Common myeloid progenitor, CD34-positive (primary cell): ENCODE measurements at places on chromosomes 3 and 15.

DNA sequence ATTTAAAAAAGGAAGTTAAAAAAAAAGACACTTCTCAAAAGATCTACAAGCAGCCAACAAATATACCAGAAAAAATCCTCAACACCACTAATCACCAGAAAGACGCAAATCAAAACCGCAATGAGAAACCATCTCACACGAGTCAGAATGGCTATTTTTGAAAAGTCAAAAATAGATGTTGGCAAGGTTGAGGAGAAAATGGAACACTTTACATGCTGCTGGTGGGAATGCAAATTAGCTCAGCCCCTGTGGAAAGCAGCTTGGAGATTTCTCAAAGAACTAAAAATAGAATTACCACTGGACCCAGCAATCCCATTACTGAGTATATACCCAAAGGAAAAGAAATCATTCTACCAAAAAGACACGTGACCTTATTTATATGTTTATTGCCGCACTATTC, 574.7 kb upstream of the ADAMTS9 start:
- no peak for DNase-seq

DNA sequence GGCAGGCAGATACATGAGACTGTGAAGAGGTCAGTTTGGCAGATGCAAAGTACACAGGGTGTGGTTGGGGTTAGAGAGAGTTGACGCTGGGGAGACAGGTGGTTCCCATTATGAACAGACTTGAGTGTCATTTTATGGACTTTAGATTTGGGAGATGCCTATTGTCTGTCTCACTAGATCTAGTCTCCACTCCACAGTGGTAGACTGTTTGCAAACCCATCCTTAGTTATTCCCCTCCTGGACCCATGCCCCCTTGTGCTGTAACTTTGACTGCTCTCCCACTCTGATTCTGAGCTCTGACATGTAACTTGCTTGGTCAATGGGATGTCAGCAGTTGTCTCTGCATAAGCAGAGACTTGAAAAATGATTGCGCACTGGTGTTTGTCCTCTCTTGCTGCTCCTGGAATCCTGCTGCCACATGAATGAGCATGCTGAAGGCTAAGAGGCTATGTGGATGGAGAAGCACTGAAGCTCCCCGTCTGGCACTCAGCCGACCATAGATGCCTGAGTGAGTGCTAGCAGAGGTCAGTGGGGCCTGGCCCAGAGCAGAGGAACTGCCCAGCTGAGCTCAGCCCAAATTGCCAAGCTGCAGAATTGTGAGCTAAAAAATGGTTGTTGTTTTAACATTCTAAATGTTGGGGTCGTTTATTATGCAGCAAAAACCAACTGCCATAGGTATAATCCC, 88.2 kb downstream of the FAM43A start:
- no peak for DNase-seq

- DNase-seq: no peak
These were observed 9.2 kb downstream of the PLEKHO2 start for GRCh38 chr15:64850778-64851502.

DNA sequence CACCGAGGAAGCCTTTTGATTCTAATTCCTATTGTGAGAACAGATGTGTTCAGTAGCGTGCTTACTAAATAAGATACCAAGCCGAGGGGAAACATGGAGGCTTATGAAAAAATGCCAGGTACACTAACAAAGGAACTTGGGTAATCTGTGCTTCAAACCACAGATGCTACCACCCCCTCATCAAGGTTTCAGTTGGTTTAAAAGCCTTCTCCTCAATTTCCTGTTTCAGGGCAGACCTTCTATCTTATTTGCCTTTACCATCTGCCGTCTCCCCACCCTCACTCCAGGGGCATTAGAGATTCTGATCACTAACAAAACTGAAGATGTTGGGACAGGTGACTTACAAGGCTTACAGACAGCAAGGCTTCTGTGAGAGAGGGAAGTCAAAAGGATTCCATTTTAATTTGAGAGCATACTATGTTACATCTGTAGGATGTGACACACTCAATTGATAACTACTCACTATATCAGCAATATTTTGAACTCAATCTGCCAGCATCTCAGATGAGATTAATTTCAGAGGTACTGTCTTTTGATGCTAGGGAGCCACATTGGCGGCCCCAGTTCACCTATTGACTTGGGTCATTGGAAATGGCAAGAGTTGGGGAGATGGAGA, 60.6 kb upstream of the PLCL2 start:
- DNase-seq: peak; percentile 32

- DNase-seq: peak; percentile 2
These were observed 580.0 kb downstream of the ZNF385D start for GRCh38 chr3:21170964-21171363.

GRCh38 chr3:116265976-116266584, 179.2 kb downstream of the LSAMP start:
- DNase-seq: no peak

DNA sequence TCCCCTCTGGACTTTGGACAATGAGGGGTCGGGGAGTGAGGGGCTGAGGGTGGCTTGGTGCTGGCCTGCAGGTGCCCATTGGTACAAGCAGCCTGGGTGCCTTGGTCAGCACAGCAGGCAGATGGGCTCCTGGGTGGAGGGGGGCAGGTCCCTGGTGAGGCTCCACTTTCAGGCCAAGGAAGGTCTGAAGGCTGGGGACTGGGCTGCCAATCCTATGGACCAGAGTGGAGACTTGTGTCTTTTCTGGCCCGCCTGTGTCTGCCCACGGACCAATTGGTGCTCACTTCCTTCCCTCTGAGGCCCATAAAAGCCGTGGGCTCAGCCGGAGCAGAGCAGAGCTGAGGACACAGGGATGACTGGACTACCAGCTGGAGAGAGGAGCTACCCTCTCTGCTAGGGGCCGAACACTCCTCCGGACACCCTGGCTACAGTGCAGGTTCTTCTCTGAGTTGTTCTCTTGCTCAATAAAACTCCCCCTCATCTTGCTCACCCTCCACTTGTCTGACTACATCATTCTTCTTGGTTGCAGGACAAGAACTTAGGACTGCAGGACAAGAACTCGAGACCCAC, 31.9 kb upstream of the IREB2 start:
- DNase-seq: no peak

- peak; percentile 72 for DNase-seq
These were observed 102.2 kb downstream of the DGKG start for GRCh38 chr3:186259612-186260383.

- no peak for DNase-seq
These were observed 7.3 kb upstream of the ZNF592 start for GRCh38 chr15:84741121-84741520.

DNA sequence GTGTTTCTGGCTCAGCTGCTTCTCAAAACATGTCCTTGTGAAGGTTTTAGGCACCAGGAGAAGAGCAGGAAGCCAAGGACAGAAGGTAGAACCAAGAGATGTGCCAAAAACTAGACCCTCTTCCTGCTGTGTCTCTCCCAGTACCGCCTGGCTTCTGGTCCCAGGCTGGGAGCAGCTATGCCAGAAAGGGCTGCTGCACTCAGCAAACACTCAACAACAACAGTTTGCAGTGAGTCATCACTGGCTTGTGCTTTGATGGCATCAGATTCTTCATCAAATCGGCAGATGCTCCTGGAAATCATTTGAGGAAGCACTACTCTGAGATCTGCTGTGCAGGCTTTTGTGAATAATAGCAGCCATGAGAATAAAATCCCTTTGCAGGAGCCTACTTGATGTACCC, 63.2 kb downstream of the DGKG start:
- DNase-seq: no peak

DNA sequence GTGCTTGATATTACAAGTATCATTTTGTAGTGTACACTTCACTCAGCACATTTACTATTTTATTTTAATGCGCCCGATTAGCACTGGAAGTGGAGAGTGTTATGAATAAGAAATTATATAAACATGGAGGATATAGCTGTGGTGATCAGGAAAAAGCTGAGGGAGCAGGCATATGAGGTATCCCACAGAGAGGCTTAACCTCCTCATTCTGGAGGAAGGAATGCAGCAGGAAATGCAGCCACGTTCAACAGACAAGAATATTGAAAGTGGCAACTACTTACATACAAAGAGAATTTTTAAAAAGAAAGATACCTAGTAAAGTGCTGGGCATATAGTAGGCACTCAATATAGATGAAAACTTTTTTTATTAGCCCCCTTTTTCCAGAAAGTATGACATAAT, 166.0 kb upstream of the SATB1 start:
- DNase-seq: no peak

DNA sequence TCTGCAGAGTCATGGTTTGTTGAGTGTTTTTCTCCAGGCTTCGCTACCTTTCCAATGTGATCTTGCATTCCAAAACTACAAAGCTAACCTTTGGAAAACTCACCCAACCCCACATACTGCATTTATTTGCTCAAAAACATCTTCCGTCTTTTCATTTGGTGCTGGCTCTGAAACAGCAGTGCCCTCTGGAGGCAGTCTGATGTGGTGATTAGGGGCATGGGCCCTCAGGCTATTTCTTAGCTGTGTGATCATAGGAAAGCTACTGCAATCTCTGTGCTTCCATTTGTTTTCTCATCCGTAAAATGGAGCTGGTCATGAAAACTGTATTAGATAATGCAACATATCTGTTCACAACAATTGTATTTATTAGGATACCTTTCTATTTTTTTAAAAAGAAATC, 47.0 kb downstream of the MTHFS start:
- DNase-seq: peak; percentile 58

DNA sequence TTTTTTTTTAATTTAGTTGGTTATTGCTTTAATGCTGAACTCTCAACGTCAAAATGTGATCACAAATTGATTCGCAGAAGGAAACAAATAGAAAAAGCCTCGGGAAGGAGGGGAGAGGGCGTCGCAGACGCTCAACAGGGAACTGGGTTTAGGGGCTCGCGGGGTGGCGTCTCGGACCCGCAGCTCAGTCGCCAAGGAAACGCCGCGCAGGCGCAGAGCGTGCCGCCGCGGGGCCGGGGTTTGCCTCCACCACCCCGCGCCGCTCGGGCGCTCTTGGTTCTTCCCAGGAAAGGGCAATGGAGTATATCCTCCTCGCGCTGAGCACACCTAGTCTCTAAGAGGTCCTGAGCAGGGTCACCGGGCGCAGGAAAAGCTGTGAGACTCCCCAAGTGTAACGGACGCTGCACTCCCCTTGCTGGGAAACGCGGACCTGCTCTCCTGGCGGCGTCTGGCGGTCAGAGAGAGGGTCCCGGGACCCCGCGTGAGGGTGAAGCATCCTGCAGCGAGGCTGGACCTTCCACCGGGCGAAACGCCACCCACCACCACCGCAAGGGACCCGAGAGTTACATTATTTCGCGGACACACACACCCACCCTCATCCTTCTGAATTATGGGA, 753 bp downstream of the PLCH1 start:
- DNase-seq: no peak

GRCh38 chr3:158352551-158352950, 218.4 kb upstream of the MLF1 start:
- DNase-seq: peak; percentile 76

- no peak for DNase-seq
These were observed 1109.6 kb upstream of the CADM2 start for GRCh38 chr3:83849106-83849730.

- peak; percentile 28 for DNase-seq
These were observed 818 bp downstream of the SLC4A7 start for GRCh38 chr3:27483117-27484014.

DNA sequence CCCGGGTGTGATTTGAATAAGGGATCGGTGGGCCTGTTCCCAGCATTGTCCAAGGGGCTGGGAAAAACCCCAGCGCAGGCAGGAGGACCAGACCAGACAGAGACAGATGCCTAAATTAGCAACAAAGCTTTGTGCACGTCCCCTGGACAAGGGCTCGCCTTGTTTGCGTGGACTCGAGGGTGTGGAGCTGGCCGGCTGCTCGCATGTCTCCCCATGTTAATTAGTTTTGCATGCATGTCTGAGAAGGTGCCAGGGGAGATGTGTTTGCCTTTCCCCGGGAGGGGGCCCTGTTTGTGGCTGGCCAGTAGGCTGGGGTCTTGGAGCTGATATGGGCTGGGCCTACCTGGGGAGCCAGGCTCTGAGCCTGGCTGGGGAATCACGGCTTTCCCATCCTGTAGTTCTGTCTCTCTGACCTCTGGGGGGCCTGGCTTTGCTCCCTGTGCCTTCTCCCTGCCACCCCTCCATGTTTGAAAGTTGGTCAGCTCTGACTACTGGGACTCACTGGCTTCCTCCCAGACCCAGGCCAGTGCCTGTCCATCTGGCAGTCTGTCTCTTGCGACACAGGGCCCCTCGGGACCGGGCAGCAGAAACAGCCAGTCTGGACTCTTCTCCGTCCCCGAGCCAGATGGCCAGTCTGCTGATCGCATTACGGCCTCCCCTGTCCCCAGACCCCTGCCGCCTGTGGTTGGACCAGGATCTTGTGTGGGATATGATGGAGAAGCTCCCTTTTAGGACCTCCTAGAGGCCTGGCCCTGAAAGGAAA, 55.4 kb upstream of the POLG start:
- DNase-seq: no peak

GRCh38 chr15:49145651-49146609, 9.5 kb downstream of the COPS2 start:
- DNase-seq: peak; percentile 74

- peak; percentile 79 for DNase-seq
These were observed 1.1 kb downstream of the EDEM1 start for GRCh38 chr3:5188419-5189221.

DNA sequence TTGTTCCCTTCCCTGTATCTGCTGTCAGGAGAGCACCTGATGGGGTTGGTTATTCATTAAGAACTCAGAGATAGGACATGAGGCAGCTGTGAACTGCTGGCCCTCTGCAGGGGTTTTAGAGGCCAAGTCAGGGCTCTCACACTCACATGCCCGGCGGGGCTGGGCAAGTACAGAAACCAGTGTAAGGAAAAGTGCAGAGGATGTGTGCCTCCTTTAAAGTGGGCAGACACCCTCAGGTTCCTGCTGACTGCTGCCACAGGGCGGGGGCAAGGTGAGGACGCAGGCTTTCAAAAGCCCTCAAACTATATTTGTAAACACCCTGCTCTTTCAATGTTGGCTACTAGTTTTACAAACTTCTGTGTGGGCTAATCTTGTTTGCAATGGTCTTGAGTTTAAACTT, 22.4 kb downstream of the CXCR6 start:
- no peak for DNase-seq

DNA sequence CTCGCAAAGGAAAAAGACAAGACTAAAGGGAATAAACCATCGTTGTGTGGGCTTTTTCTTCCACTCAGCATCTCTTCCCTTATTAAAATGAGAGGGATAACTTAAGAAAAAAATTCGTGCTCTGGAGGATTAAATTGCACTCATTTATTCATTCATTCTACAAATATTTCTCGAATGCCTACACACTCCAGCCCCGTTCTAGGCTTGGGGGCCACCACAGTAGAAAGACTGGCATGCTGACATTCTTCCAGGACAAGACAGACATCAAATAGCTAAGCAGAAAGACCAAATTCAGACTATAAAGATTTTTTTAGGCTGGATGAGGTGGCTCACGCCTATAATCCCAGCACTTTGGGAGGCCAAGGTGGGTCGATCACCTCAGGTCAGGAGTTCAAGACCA, 65.3 kb upstream of the IL12A start:
- DNase-seq: no peak

- DNase-seq: no peak
These were observed 229.3 kb downstream of the MINAR1 start for GRCh38 chr15:79661411-79661810.

GRCh38 chr15:69031013-69032001, 16.8 kb downstream of the NOX5 start:
- peak; percentile 66 for DNase-seq

GRCh38 chr15:80755885-80756284, 23.3 kb upstream of the CEMIP start:
- DNase-seq: peak; percentile 45
